ENCODE measurements at places on chromosomes 6 and 20.

DNA sequence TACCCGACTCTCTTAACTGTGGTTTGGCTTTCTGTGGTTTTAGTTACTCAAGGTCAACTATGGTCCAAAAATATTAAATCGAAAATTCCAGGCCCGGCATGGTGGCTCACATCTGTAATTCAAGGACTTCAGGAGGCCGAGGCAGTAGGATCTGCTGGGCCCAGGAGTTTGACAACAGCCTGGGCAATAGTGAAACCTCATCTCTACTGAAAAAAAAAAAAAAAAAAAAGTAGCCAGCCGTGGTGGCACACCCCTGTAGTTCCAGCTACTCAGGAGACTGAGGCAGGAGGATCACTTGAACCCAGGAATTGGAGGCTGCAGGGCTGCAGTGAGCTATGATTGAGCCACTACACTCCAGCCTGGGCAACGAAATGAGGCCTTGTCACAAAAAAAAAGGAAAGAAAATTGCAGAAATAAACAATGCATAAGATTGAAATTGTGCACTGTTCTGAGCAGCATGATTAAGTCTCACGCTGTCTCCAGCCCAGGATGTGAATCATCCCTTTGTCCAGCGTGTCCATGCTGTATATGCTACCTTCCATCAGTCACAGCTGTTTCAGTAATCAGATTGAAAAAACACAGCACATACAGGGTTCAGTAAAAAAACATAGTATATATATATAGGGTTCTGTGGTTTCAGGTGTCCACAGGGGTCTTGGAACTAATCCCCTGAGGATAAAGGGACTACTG, 40.7 kb downstream of the RGS17 start:
- DNase-seq = no peak

DNA sequence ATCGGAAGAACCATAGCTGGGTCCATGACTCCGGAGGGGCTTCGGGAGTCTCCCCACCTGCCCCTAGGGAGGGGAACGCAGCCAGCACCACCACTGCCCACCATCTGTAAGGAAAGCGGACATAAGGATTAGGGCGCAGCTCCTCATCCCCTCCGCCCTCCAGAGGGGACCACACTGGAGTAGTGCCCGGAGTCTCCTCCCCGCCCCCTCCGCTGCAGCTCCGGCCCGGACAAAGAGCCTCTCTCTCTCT, 628 bp downstream of the SLC35B2 start:
- no peak for DNase-seq

DNA sequence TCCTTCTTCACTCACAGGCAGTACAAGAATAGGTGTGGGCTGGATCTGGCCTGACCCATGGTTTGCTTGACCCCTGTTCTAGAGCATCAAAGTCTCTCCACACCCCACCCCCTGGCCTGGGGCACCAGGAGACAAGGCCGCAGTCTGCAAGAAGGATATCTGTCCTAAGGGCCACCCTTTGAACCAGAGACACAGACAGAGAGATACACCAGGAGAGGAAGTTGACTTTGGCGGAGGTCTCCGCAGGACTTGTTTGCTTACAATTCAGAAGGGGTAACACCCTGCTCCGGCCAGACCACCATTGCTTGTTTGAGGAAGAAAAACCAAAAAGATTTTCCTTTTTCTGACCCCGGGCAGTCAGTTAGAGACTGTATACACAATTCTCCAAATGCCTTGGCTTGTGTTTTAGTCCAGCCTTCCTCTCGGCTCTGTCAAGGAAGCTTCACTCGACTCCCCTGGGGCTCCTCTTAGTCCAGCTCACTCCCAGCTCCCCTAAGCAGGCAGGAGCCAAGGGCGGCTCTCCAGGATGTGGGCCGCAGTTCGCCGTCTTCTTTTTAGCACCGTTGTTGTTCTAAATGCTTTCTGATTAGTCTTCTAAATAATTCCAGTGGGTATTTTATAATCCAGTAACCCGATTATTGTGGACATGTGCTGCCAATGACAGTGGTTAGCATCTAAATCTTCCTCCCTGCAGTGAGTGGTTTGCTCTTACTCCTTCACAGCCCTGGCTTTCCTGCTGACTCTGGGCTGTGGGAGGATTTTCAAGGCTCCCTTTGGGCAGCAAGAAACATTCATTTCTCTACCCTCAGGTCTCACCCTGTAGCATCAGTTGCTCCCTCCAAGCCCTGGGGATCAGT, 58.6 kb upstream of the MRPS10 start:
- DNase-seq = no peak

GRCh38 chr20:17925940-17926300, 42.7 kb downstream of the SNX5 start:
- no peak for DNase-seq

GRCh38 chr20:56592817-56593216, 36.3 kb upstream of the TFAP2C start:
- DNase-seq = no peak

- DNase-seq = no peak
Measured at GRCh38 chr20:33311996-33312395, 29.0 kb downstream of the BPIFB1 start.

- no peak for DNase-seq
Measured at GRCh38 chr20:36645998-36646397, at the start of gene SLA2. TSS of gene SLA2 (minus strand) at chr20:36646196. CDS start at chr20:36641335, 4,861 bp downstream.

DNA sequence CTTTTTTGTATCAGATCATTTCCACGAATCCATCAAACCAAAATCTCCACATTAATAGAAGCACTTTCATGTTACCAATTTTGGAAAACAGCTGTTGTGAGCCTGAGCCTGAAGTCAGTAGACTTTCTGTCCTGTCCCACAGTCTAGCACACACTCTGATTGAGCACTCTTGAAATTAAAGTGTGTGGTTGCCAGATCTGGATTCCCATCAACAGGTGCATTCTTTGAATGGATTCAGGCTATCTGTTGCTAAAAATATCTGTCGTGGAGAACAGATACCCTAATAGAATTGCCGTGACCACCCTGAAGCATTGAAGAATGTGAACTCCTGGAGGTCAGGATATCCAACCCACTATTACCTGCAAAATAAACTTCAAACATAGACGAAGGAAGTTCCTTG, 73.3 kb downstream of the TFAP2A start:
- no peak for DNase-seq

GRCh38 chr20:10344953-10345352, 89.1 kb downstream of the MKKS start:
- DNase-seq = no peak

DNA sequence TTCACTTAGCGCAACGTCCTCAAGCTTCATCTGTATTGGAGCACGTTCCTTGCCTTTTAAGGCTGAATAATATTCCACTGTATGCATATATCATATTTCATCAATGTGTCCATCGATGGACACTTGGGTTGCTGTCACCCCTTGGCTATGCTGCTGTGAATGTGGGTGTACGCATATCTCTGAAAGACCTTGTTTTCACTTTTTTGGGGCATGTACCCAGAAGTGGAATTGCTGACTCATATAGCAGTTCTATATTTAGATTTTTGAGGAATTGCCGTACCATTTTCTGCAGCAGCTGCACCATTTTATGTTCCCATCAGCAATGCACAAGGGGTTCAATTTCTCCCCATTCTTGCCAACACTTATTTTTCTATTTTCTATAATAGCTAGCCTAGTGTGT, 22.8 kb upstream of the SLC23A2 start:
- no peak for DNase-seq

DNA sequence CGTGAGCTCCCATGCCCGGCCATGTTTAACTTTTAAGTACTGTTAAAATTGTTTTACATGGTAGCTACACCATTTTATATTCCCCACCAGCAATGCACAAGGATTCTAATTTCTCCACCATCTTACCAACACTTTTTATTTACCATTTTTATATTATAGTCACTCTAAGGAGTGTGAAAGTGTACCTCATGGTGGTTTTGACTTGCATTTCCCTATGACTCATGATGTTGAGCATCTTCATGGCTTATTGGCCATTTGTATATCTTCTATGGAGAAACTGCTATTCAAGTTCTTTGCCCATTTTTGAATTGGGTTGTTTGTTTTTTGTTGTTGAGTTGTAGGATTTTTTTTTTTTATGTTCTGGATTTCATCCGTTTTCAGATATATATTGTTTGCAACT, 15.6 kb upstream of the BPHL start:
- no peak for DNase-seq

DNA sequence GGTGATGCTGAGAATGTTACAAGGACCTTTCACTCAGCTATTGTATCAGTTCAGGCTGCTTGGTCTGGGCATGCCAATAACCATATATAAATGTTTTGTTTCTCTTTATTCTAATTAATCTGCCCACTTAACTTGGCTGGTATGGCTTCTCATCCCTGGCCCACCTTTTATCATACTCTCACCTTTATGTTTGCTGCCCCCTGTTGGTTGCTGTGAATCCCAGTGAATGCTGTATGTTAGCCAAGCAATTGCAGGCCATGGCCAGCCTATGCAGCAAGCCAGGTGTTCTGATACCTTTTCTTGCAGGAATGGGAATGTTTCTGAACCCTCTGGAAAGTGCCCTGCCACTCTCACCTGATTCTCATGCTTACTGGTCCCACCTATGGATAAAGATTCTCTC, 54.6 kb downstream of the PCSK2 start:
- no peak for DNase-seq

DNA sequence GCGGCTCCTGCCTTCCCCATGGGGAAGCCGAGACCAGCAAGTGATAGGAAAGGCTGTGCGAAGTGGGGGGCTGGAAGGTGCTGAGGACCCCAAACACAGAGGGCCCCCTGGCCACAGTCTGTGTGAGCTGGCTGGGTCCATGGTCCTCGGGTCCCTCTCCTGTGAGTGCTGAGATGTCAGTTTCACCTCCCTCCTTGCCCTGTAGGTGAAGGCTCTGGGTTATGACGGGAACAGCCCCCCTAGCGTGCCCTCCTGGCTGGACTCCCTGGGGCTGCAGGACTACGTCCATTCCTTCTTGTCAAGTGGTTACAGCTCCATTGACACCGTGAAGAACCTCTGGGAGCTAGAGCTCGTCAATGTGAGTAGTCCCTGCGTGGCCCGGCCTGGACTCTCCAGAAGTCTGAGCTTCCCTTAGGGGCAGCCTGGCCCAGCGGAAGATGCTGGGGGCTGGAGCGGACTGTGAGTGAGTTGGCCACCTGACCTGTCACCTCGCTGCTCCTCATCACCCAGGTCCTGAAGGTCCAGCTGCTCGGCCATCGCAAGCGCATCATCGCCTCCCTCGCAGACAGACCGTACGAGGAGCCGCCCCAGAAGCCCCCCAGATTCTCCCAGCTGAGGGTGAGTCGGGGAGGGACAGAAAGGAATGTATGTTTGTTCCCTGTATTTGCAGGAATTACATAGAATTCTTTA, 61.7 kb downstream of the TCP11 start:
- DNase-seq = no peak

- DNase-seq = no peak
Measured at GRCh38 chr6:71250099-71250602, 38.5 kb upstream of the OGFRL1 start.

DNA sequence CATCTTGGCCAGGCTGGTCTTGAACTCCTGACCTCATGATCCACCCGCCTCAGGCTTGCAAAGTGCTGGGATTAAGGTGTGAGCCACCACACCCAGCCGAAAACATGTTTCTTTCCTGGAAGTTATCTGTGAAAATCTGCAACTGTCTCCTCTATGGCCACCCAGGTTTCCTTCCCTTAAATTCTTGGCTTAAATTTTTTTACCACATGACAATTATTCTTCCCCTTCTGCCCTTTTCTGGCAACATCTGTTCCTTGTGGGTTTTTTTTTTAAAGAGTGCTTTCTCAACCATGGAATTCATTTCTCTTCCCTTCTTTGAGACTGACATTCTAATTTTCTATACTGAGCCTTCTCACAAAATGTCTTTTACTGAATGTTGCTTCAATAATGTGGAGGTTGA, 59.6 kb downstream of the DOK5 start:
- DNase-seq = no peak

- DNase-seq = no peak
Measured at GRCh38 chr20:17798601-17799000, 98.8 kb downstream of the BANF2 start.

DNA sequence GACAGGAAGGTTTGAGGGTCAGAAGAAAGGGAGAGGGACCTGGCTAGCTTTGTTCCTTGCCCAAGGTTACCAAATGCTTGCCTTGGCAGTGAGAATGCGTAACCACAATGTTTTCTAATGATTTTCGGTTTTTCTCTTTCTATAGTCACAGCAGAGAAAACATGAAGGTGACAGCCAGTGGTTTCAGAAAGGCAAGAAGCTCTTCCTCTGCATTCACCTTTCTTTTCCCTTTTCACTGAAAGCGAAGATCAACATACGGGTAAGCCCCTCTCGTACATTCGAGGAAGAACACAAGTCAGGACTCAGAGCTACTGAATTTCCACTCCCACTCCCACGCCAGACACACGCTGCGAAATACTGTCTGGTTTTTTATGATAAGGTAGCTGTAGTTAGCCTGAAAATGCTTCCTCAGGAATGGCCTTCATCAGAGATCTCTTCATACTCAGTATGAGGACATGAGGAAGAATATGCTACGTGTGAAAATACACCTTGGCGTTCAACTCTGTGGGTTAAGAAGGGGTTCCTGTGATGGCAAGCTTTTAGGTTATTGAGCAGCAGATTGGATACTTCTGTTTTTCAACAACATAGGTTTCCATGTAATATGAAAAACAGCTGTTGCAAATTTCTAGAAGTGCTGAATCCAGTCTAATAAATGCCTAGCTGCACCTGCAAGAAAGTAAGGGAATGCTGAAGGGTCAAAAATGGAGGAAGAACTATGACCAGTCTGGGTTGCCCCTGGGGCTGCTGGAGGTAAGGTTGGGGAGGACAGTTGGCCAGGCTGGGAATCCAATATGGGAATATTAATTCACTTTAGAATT, 7.4 kb upstream of the CD83 start:
- DNase-seq = no peak

- no peak for DNase-seq
Measured at GRCh38 chr6:130849594-130849993, 22.4 kb downstream of the SMLR1 start.

DNA sequence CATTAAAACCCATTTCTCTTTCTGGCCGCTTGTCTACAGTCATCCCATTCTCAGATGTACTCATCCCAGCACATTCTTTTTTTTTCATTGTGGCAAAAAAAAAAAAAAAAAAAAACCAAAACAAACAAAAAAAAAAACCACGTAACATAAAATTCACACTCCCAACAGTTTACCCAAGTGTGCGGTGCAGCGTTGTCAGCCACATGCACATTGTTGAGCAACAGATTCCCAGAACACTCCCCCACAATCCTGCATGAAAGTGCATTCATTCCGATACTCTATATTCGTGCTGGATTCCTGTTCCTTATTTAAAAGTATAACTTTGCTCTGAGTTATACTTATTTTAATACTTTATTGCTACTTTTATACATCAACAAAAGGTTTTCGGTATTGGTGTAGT, 96.0 kb downstream of the SASH1 start:
- DNase-seq = no peak
